ENCODE measurements at places on chromosomes 3 and 15.

DNA sequence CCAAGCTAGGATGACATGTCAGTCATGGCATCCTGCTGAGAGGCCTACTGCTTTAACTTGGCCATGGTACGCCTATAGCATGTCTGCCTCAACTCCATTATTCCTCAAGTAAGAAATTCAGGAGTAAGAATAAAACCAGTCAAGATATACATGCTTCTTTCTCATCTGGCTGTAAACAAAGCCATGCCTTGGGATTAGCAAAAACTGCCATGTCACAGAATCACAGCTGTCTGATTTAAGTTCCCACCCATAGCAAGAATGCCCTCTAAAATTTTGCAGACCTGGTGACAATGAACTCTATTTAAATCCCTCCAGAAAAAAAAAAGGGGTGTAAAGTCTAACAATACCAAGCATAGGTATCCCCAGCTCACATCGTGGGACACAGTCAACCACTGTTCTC is 55.6 kb upstream of the ACAN start:
- DNase-seq = no peak

DNA sequence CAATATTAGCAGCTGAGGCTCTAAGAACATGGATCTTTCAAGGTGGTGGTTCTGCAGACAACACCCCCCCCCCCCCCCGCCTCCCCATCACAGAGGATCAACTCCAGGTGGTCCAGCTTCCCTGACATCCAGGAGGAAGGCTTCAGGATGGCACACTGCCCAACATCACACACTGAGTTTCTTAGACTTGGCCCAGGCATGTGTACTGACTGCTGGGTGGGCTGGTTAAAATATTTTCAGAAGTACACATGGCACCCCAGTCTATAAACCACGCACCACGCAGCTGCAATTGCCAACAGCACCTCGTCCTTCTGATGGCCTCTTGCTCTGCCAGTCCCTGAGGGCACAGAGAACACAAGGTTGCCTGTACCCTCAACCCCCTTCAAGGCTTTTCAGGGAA is 22.1 kb downstream of the SRPRB start:
- DNase-seq = no peak

DNA sequence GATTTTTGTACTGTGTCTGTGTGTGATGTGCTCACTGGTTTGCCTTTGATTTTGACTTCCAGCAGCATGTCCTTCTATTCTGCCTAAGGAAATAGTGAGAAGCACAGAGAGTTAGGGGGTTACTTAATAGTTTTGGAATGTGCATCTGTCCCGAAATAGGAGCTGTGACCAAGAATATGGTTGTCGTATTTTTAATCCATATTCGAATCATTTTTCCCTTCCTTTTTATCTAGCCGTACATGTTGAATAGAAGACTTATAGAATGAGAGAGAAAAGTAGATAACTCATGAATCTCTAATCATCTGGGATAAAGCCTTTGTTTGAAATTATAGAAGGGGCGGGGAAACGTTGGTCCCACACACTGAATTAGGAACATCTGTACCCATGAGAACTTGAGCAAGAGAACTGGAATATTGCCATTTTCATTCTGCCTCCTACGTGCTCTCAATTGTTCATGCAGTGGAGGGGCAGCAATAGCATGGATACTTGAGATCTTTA is 23.6 kb downstream of the CRTC3 start:
- no peak for DNase-seq

- no peak for DNase-seq
These were observed 16.7 kb downstream of the HCN4 start for GRCh38 chr15:73352082-73352481.

- DNase-seq = no peak
These were observed 47.2 kb upstream of the ATP2B2 start for GRCh38 chr3:10552631-10552943.

DNA sequence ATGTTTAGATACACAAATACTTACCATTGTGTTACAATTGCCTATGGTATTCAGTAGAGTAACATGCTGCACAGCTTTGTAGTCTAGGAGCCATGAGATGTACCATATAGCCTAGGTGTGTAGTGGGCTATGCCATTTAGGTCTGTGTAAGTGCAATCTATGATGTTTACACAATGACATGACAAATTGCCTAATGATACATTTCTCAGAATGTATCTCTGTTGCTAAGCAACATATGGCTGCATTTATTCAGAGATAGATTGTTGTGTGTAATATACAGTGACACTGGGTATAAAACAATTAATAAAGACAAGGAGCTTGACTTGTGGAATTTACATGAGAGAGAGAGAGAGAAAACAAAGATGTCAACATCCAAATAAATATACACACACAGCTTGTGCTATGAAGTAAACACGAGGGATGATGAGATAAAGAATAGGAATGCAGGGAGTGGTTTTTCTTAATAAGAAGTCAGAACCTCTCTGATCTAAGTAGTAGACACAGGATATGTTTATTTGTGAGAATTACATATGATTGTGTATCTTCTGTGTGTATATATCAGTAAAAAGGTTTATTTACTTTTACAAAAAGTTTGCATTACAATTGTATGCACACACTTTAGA is 110.0 kb downstream of the KCNAB1 start:
- DNase-seq = no peak
